ENCODE measurements at places on chromosomes 6 and 20.

GRCh38 chr6:47043286-47043685 is 1.2 kb upstream of the ADGRF1 start:
- no peak for DNase-seq

DNA sequence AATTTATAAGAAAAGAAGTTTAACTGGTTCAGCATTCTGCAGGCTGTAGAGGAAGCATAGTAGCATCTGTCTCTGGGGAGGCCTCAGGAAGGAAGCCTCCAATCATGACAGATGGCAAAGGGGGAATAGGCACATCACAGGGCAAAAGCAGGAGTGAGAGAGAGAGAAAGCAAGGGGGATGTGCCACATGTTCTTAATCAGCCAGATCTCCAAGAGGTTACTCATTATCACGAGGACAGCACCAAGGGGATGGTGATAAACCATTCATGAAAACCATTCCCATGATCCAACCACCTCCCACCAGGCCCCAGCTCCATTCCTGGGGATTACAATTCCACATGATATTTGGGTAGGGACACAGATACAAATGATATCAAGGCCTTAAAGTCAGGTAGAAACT is 217.5 kb upstream of the TCF21 start:
- no peak for DNase-seq

DNA sequence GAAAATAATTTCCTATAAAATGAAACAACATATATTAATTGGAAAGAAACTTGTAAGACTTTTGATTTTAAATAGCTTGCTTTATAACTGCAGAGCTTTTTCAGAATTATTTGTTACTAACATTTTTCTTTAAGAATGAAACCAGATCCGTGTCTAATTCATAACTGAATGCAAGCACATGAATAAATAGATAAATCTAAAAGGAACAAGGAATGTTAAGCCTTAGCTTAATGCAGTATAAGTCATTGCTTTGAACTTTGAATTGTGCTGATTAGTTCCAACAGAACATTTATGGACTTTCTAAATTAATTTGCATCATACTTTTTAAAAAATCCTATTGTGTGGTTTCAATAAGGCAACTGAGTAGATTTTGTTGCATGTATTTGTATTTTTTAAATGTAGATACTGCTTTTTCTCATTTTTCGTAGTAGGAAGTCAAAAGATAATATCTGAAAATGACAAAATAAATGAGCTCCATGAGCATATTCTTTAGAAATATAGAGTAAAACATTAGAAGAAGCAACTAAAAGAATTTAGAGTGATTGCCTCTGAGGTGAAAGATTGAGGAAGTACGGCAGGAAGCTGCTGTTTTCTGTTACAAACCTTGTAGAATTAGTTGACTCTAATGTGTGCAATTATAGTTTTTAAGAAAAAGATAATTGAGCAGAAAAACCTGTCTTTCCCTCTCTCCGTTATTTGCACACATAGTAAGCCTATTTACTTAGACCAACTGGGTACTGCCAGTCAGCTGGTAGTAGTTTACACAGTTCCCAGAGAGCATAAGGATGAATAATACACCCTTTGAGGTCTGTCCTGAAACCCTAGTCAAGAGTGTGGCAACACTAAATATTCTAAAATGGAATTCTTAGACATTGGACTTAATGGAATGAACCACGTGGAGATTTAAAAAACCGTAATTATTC is 32.6 kb upstream of the SLC35D3 start:
- DNase-seq = no peak

DNA sequence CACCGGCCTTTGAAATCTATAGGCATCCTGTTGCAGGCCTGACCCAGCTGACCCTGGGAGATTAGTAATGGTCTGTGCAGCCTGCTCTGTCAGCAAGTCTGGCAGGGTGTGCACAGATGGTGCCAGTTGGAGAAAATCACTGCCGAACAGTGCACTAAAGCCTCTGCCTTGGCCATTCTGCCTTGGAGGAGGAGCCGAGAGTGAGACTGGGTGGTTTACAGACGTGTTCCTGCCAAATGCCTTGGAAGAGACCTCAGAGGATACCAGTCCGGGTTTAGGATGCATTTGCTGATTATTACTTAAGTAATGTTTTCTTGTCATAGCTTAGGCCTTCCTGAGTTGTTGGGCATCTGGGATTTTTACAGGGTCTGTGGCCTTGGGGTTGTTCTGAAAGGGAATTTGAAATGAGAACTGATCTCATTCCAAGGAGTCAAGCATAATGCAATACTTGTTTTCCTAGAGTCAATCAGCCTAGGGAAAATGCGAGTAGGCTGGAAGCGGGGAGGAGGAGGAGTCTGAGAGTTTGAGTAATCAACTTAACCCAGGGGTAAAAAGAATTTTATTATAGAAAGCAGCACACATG is 292.1 kb downstream of the SOX4 start:
- no peak for DNase-seq

DNA sequence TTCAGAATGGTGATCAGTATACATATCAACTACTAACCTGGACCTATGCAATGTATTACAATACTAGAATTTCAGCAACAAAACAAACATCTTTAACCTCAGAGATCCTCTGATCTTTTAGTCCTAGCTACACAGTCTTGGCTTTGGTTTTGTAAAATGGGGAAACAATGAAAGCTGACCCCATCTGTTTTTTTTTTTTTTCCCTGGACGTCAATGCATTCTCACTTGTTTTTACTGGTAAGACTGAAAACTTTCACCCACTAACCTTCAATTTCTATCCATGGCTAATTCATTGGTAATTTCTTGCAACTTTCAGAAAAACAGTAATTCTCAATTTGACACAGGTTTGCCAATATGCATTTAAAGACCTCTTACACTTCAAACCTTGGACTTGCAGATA is 3.0 kb downstream of the KIF13A start:
- DNase-seq = no peak

- no peak for DNase-seq
Measured at GRCh38 chr6:6193221-6193745, 127.2 kb downstream of the F13A1 start.

- no peak for DNase-seq
Measured at GRCh38 chr6:139119552-139119951, 15.3 kb upstream of the HECA start.

DNA sequence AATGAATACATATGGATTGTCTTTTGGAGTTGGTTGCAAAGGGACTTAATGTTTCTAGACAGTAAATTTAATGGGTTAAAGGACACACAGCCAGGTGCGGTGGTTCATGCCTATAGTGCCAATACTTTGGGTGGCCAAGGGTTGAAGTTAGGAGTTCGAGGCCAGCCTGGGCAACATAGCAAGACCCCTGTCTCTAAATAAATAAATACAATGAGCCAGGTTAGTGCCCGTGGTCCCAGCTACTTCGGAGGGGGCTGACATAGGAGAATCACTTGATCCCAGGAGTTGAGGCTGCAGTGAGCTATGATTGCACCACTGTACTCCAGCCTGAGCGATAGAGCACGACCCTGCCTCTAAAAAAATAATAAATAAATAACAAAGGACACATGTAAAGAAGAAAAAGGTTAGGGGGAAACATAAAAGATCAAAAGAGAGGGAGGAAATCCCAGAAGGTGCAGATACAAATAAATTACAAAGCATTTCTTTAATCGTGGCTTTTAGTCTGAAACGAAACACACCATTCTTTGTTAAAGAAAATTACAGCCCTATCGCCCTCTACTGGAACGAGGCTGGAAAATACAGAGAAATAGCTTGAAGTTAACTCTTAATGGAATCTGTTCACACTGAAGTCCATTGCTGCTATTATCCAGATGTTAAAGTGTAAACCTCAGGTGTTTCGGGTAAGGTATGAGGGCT is 42.6 kb upstream of the SCML4 start:
- no peak for DNase-seq

- DNase-seq = peak; percentile 4
Measured at GRCh38 chr6:149403534-149403933, 3.5 kb downstream of the SUMO4 start.

DNA sequence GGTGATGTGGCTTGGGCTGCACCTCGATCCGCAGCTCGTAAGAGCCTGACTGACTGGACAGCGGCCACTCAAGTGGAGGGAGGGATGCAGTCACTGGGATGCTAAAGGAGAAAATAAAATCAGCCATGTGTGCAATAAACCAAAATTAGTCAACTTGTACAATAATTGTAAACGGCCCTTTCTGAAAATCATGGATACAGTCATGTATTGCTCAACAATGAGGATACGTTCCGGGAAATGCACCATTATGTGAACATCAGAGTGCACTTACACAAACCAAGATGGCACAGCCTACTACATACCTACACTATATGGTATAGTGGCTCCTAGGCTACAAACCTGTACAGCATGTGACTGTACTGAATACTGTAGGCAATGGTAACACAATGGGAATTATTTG is 25.7 kb downstream of the NFATC2 start:
- no peak for DNase-seq

- no peak for DNase-seq
Measured at GRCh38 chr6:40334496-40335270, 252.5 kb downstream of the LRFN2 start.

- DNase-seq = no peak
Measured at GRCh38 chr6:126337323-126337722, 2.6 kb upstream of the CENPW start.

DNA sequence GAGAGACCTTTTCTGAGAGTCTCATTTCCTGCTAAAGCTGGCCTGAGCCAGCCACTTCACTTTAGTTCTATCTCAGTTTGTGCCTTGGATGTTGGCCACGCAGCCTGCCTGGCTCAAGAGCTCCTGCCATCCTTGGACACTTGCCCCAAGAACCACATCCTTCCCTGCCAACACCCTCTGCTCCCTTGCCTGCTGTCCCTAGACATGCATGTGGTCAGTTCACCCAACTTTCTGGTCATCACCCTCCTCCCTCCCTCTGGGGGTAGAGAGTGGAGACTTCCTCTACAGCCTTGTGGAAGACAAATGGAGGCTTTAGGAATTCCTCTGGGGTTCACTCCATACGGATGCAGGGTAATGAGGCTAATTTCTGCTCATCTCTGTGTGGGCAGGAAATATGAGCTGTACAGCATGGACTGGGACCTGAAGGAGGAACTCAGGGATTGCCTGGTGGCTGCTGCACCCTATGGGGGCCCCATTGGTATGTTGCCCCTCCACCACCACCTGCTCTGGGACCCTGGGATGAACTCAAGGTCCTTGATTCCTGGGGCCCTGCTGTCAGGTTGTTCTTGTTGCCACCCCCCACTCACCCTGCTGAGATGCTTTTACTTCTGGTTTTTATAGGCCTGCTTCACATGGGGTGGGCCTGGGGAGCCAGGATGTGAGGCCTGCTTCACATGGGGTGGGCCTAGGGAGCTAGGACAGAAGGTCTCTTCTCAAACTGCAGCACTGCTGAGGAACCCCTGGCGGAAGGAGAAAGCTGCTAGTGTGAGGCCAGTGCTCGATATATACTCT is 13.8 kb upstream of the PTPRA start:
- no peak for DNase-seq

DNA sequence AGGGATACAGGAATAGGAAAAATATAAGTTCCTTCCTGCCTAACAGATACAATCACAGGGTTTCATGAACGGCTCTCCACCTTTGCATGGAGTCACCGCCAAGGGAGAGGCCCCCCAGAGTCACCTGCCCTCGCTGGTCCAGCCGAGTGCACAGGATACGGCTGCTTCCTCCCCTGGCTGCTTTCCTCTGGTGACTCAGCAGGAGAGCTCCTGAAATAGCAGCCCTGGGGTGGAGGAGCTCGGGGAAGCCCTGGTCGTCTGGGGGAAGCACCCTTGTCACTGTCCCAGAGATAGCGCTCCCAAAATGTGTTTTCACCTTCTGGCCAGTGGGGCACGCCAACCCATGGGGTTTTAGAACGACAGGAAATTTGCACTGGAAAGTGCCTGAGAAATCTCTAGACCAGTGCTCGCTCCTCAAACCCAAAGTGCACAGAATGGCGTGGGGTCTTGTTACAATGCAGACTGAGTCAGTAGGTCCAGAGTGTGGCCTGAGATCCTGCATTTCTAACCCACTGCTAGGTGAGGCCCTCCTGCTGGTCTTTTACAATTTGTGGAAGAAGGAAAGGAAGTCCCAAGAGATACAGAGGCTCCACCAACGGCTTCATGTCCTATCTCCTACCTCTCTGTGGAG is 35.9 kb upstream of the FAM50B start:
- no peak for DNase-seq

GRCh38 chr20:4014031-4014474 is 1.3 kb downstream of the RNF24 start:
- peak; percentile 56 for DNase-seq

GRCh38 chr20:43985121-43985520 is 70.5 kb downstream of the TOX2 start:
- DNase-seq = no peak

DNA sequence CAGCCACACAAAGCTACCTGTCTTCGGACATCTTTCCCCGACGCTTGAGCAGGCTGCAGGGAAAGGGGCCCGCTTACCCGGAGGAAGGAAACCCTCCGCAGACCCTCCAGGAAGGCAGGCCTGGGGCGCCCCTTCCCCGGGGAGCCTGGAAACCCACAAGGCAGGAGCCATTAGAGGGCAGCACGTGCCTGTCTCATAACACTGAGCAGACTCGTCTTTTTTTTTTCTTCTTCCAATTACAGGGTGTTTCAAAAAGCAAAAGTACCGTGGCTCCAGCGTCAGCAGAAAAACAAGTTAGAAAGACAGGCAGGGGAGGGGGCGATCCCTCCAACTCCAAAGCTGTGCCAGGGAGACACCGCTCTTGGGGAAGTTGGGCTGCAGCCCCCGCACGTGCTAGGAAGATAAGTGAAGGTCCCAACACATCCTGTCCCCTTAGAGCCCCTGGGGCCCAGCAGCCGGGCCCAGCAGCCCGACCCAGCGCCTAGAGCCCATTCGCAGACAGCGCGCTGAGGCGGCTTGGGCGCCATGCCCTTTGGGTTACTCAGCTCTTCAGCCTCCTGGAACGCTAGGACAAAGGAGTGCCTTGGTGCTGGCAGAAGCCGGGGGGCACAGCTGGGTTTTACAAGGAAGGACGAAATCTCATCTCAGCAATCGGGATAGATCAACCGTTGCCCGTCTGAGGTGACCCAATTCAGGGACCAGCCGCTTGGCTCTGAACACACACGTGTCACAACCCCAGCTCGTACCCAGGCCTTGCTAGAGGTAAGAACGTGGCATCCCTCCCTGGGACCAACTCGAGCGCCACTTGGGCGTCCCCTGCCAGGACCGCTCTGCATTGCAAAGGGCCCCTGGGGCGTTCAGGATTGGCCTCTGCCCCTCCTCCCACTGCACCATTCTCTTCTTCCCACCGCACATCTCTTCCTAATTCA is 136.3 kb downstream of the LY86 start:
- DNase-seq = no peak

GRCh38 chr6:149867876-149868640 is 3.9 kb upstream of the LRP11 start:
- no peak for DNase-seq

GRCh38 chr6:141077355-141078333 is 1055.1 kb upstream of the GJE1 start:
- no peak for DNase-seq

- no peak for DNase-seq
Measured at GRCh38 chr20:51424270-51425117, 118.0 kb downstream of the NFATC2 start.

DNA sequence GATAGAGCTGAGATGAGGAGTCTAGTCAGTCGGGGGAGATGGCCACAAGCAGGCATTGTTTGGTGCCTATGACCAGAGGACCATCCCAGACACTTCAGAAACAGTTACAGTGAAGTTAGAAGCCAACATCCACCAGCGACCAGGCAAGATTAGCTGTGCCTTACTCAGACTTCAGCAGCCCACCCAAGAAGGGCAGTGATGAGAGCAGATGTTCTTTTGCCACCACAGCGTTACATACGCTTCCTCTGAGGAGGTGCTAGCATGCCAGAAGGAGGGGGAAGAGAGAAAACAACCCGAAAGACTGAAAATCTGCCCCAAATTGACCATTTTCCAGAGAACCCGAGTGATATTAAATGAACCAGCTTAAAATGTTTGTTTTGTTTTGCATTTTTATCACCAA is 186.8 kb downstream of the PRL start:
- no peak for DNase-seq

Data from keratinocyte (primary cell).